Amniotic stem cell (primary cell): ENCODE measurements at places on chromosomes 5 and 9.

GRCh38 chr9:108477529-108478006 is 378.2 kb downstream of the ACTL7B start:
- DNase-seq, result peak; percentile 56

GRCh38 chr5:170643591-170643990 is 139.8 kb downstream of the KCNIP1 start:
- DNase-seq, result no peak

DNA sequence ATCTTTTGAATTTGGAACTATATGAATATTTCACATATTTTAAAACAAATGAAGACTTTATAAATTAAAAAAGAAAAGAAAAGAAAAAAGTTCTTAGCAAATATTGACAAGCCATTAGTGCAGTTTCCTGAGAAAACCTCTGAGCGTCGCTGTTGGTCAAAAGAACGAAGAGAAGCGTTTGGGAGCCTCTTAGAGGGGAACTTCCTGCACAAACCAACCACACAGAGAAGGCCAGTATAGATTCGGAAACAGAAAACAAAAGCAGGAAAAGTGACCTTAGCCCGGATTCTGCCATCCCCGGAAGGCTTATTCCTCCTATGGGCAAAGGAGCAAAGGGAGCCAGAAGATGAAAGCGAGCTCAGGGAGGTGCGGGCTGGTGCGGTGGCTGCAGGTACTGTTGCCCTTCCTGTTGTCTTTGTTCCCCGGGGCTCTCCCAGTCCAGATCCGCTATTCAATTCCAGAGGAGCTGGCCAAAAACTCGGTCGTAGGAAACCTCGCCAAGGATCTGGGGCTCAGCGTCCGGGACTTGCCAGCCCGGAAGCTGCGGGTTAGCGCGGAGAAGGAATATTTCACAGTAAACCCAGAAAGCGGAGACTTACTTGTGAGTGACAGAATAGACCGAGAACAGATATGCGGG is at the start of gene PCDHGB2:
PCDHGB2 (plus strand) TSS at position 205 of the 637 bp plus-strand sequence; CDS start at position 347, 142 bp downstream.
- no peak for DNase-seq

DNA sequence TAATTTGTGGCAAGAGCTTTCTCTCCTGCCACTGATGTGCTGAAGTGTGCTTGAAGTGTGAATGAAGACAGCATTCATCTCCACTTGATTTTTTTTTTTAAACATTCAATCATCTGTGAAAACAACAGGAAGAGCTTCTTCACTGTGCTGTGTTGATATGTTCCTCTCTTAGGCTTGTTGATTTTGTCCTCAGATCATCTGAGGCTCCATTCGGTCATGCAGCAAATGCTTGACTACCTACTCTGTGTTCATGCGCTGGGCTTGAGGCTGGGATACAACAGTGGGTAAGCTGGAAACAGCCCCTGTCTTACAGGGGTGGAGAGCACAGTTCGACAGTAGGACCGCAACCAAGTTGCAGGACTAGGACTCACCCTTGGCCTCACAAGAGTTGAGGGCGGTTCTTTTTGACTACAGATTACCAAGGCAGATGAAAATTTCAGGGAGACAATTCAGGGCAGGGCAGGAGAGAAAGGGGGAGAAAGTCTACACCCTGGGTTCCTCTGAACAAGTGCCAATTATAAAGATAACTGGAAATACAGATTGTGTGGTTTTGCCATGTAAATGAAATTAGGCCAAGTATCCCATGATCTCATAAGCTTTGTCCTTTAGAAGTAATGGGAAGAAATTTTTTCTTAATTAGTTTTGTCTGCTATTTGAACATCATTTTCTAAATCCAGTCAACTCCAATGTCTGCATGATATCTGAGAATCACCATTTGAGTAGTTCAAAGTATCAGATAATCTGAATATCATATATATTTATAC is 31.0 kb upstream of the F2R start:
- DNase-seq, result no peak

GRCh38 chr9:123999661-124000060 is 11.9 kb upstream of the LHX2 start:
- no peak for DNase-seq

- DNase-seq, result no peak
Observed at GRCh38 chr9:3817208-3817607, 291.4 kb upstream of the RFX3 start.

- no peak for DNase-seq
Observed at GRCh38 chr5:88819301-88819999, 63.5 kb downstream of the MEF2C start.

DNA sequence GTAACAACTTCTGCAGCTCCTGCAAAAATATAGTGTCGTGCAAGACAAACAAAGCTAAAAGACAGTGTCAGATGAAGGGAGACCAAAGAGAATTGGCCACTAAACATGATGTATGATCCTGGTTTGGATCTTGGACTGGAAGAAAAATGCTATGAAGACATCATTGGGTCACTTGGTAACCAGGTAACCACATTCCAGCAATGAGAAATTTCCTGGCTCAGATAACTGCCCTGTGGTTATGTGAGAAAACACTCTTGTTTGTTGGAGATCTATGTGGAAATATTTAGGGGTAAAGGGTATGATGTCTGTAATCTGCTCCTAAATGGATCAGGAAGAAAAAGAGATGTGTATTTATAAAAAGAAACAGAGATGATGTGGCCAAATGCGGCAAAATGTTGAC is 45.5 kb upstream of the ANKRD33B start:
- no peak for DNase-seq

GRCh38 chr5:41240985-41241384 is 27.7 kb upstream of the C6 start:
- DNase-seq, result no peak
